ENCODE measurements at places on chromosomes 7 and 10. TPM values are rescaled to one million over a fixed set of nuclear protein-coding genes. Genes with fewer than 3 reads are reported as not detected.

GIMAP5 gene
- total RNA-seq, result not detected

C7orf57 gene
- total RNA-seq, result not detected

BLVRA gene
- total RNA-seq, result 36.8 TPM

SPDYE1 gene
- total RNA-seq, result not detected

WNT8B gene
- total RNA-seq, result not detected

FGF8 gene
- not detected for total RNA-seq

- no peak for DNase-seq
These were observed 138.0 kb downstream of the FRMD4A start for GRCh38 chr10:14192746-14193145.

DNA sequence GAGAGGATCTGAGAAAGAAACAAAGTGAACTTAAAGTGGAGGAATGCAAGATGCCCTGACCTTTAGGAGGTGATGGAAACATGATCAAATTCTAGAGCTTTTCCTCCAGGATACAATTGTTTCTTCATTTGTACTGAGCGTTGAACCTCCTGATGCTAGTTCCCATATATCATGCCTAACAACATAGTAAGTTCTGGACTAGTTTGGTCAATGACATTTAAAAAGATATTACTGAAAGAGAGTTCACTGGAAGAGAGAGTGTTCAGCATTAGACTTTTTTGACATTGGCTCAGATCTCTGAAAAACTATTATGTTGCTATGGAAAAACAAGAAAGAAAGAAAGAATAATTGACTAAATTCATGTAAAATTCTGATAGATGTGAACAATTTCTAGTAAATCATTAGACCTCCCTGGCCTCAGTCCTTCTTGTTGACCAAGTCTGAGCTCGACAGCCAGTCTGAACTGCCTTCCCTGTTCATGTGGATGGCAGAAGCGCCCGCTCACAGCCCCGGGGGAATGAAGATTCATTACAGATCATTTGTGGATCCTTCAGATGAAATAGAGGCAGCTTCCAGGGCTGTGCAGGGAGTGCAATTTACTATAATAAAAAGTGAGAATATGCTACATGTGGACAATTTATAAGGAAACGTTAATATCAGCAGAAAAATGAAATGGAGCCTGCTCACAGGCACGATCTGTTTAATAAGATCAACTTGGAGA, 442.1 kb downstream of the GRID1 start:
- no peak for DNase-seq

GRCh38 chr10:101889256-101890210, 45.9 kb upstream of the KCNIP2 start:
- peak; percentile 67 for DNase-seq

- peak; percentile 48 for DNase-seq
These were observed 52.7 kb upstream of the BTRC start for GRCh38 chr10:101301111-101301731.

GRCh38 chr7:23788843-23789242, 78.8 kb downstream of the STK31 start:
- DNase-seq, result no peak

GRCh38 chr7:25503306-25503705, 275.0 kb upstream of the NPVF start:
- DNase-seq, result no peak

DNA sequence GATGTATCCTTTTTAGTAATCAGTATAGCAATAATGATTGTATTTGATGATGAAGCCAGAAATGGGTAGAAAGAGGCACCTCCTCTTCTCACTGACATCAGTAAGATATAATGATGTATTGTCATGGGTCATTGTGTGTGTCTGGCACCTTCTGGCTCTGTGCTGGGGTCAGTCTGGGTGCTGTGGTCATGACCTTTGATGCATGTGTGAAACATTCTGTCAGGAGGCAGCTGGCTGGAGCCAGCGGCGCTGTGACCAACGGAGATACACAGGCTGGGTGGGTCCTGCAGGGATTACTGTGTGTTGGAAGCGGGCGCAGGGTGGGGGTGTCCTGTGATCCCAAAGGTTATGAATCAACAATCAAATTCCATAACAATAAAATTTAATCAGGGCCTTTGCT, 35.2 kb downstream of the EEPD1 start:
- no peak for DNase-seq

- no peak for DNase-seq
These were observed 57.8 kb downstream of the COL26A1 start for GRCh38 chr7:101420436-101420835.

GRCh38 chr10:27944005-27944404, 54.9 kb downstream of the ODAD2 start:
- DNase-seq, result no peak

DNA sequence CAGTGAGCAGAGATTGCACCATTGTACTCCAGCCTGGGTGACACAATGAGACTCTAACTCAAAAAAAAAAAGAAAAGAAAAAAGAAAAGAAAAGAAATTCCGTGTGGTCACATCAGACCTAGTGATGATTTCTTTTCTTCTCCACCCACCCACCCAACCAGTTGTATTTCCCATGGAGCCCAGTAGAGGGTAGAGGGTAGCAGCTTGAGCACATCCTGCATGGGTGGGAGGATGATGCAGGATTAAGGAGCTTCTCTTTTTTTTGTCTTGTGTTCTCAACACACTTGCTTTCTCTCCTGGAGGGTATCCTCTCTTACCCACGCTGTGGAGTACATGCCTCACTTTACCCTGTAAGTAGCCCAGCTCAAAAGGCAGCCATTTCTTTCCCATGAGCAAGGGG, 118.6 kb upstream of the CARD11 start:
- no peak for DNase-seq

DNA sequence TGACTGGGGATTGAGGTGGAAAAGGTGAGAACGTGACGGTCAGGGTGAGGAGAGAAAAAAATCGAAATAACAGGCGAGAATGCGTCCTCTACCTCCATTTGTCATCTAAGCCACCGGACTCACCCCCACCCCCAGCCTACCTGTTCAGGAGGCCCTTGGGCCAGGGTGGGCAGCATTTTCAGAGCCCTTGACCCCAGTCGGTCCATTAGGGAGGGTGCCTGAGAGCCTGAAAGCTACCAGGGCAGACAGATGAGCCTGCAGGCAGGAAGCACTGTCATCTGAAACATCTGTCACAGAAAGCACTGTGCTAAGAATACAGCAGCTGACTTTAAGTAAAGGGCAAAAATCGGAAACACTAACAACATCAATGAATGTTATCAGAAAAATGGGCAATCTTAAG, 47.0 kb downstream of the MAD1L1 start:
- DNase-seq, result no peak

GRCh38 chr7:108452707-108453106, 3.5 kb downstream of the NRCAM start:
- DNase-seq, result no peak

All from HFFc6 (cell line).